Hippocampal formation (tissue), 2 donors: ENCODE measurements at places on chromosomes 5 and 9.
A peak's percentile ranks its signal among the peaks of the same experiment; 100 is the strongest.

GRCh38 chr9:111023128-111023527 is 15.1 kb downstream of the LPAR1 start:
- no peak for DNase-seq

- peak; percentile 83 for DNase-seq
Measured at GRCh38 chr5:177303121-177303924, at the start of the genes PRELID1 and RAB24. PRELID1 (plus strand) TSS chr5:177303799; CDS start chr5:177303986, 187 bp downstream. RAB24 (minus strand) TSS chr5:177303719; CDS start chr5:177303288, 431 bp downstream.

GRCh38 chr5:147177125-147177840 is 57.5 kb upstream of the STK32A start:
- DNase-seq: no peak

- no peak for DNase-seq
Measured at GRCh38 chr9:18092138-18092537, 381.8 kb upstream of the ADAMTSL1 start.

GRCh38 chr9:94182532-94182931 is 76.6 kb upstream of the ZNF169 start:
- no peak for DNase-seq

DNA sequence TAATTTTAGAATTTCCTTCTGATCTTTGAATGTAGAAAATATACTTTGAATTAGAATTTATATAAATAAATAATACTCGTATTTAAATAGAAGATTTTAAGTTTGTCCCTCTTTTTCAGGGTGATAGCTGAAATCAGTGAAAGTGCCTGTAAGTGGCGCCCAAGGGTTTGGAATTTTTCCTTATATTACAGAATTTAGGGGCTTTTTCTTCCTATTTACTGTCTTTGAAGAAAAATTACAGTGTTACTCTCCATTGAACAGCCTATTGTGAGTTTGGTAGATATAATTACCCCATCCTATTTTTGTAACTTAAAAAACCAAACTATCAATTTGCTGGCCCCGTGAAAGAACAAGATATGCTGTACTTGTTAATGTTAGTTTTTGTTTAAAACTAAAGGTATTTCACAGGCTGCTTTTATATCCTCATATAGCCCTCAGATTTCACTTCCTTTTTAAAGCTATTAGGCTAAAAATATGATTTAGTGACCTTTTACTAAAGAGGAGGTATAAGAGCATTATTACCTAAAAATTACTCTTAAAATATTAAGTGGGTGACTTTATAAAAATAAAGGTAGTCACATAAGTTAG is 3.2 kb downstream of the MAP3K1 start:
- no peak for DNase-seq

- DNase-seq: no peak
Measured at GRCh38 chr5:111782216-111782615, 25.2 kb upstream of the NREP start.

GRCh38 chr9:122370303-122370702 is 521 bp upstream of the PTGS1 start:
- DNase-seq: no peak

DNA sequence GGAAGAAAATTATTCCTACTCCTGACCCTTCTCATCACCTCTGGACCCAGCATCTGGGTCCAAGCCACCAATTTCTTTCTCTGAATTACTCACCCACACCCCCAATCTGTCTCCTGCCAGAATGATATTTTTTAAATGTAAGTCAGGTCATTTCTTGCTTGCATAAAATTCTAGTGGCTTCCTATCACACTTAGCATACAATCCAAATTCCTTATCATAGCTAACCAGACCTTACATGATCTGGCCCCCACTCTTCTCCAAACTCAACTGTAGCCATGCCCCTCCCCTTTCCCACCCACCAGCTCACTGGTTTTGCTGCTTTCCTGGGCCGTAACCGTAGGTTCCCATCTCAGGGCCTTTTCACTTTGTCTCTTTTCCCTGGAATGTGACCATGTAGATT is 15.2 kb downstream of the HTR4 start:
- DNase-seq: no peak

DNA sequence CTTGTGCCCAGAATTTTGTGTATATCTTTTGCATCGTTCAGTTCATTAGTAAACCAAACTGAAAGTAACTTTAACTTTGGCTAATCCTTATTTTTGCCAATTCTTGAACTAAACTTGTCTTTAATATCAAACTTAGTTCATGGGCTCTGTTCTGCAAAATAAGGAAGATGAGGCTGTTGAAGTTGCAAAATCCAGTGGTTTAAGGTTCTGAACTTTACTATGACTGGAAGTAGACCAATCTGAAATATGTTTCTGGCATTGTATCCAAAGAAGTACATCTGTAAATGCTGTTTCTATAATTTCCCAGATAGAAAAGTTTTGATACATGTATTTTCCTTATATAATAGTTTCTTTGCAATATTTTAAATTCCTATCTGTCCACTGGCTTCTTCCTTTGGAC is 238.1 kb downstream of the CETN3 start:
- DNase-seq: no peak

DNA sequence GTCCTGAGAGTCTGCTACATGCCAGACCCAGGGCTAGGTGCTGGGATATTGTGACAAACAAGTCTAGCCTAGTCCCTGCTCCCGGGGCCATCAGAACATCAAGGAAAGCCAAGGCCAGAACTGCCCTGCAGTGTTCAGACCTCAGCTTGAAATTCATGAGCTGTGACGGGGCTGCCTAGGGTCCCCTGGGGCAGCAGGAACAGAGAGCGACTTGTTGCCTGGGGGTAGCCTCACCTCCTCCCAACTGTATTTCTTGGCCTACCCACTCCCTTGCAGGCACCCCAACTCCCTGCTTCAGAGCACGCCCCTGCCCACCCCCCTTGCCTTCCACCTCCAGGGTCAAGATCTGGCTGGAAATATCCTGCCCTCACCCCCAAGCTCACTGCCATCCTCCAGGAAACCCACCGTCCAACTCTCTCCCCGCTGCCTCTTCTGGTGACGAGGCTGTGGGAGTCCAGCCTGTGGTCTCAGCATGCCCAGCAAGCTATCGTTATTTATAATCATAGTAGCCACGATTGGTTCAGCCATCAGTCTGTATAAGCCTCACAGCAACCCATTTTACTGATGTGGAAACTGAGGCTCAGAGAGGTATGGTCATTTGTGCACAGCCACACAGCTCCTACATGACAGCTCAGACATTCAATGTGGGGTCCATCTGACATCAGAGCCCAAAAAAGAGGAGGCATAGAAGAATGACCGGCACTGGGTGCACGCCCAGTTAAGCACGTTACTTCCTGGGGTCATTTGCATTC is 10.7 kb downstream of the DNM1 start:
- DNase-seq: no peak

DNA sequence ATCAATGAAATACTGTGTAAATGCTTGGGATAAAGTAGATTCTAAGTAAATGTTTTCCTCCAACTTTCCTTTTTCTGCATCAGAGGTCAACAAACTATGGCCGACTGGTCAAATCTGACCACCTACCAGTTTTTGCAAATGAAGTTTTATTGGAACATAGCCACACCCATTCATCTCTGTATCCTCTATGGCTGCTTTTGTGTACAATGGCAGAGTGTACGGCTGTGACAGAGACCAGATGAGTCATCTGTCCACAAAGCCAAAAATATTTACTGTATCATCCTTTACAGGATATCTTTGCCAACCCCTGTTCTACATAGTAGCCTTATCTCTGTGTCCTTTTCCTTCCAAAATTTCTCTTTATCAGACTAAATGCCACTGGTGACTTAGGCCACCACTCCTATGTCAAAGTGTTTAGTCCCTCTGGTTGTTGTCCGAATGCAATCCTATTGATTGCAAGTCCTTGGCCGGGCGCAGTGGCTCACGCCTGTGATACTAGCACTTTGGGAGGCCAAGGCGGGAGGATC is 218.4 kb upstream of the KLF4 start:
- DNase-seq: no peak

- no peak for DNase-seq
Measured at GRCh38 chr5:60563696-60564324, 136.2 kb downstream of the DEPDC1B start.

- DNase-seq: no peak
Measured at GRCh38 chr5:156529892-156530291, 202.9 kb downstream of the SGCD start.

GRCh38 chr5:883475-884181 is 9.0 kb downstream of the BRD9 start:
- peak; percentile 13 for DNase-seq

GRCh38 chr5:158470764-158471534 is 612.0 kb upstream of the CLINT1 start:
- DNase-seq: no peak

DNA sequence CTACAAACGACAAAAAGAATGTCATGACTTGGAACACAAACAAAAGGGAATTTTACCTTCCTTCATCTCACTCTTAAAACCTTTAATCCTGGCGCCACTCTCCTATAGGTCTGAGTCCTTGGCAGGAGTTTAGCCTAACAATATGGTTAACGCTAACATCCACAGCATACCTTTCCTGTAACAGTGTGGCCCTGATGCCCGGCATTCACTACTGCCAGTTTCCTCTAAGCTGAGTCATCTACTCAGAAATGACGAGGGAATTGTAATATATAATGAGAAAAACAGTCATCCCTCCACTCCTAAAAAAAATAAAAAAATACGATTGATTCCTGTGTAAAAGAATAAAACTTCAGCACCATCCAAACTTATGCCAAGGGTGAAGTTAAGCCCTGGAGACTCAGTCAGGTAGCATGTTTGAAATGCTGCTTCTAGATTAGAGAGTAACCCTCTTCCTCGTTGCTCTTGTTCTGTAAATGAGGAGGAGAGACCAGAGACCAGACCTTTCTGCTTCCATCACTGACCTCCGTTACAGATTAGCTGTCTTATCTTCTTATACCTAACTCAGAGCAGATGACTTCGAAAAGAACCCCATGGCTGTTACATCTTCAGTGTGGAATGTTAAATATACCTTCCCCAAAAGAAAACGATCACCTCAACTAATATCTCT is 37.4 kb downstream of the CCDC125 start:
- DNase-seq: no peak

DNA sequence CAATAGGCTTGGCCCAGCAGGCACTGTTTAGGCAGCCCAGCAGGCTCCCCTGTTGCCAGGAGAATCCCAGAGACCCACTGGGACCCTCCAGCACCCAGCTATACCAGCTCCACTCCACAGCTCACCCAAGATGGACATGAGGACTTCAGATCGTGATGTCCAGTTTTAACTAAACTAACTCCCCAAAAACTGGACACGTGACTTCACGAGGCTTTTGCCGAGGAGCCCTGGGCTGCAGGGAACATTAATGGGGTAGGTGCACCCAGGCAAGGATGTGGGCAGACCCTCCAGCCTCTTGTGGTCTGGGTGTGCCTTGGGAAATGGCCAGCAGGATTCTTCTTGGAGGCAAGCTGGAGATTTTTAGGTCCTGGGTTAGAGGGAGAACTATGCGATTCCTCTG is 8.9 kb upstream of the NKD2 start:
- DNase-seq: no peak

GRCh38 chr5:38673671-38674071 is 117.2 kb upstream of the LIFR start:
- no peak for DNase-seq
